ENCODE measurements at places on chromosomes 7 and 10.
A peak's percentile ranks its signal among the peaks of the same experiment; 100 is the strongest.

DNA sequence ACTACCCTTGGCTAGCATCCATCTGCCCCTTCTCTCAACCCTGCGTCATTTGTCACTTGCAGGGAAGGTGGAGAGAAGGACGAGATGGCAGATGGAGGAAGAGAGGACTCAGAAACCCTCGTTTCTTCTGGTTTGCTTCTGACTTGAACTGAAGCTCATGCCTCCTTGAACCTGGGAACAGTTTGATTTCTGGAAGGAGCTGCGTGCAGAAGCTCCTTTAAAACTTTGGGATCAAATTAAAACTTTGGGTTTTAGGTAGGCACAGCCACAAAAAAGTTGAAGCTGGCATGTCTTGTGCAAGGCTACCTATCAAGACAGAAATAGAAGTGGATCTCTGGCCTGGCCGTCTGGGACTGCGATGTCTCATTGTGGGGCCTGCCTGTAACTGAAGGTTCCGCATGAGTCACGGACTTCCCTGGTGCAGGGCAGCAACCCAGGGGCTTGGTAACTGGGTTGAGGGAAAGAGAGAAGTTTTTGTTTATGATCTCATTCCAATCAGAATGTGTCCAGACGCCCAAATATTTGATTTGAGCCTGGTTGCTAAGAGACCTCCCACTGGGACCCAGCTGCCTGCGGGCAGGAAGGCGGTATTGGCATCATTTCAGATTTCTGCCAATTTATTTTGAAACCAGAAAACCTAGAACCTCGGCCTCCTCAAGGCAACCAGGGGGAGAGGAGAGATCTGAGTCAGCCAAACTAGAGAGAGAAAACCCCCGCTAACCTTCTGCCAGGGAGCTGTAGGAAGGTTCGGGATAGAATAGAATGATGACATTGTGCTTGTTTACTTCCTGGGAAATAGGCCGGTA lies 15.8 kb upstream of the CAMK1D start:
- no peak for DNase-seq

DNA sequence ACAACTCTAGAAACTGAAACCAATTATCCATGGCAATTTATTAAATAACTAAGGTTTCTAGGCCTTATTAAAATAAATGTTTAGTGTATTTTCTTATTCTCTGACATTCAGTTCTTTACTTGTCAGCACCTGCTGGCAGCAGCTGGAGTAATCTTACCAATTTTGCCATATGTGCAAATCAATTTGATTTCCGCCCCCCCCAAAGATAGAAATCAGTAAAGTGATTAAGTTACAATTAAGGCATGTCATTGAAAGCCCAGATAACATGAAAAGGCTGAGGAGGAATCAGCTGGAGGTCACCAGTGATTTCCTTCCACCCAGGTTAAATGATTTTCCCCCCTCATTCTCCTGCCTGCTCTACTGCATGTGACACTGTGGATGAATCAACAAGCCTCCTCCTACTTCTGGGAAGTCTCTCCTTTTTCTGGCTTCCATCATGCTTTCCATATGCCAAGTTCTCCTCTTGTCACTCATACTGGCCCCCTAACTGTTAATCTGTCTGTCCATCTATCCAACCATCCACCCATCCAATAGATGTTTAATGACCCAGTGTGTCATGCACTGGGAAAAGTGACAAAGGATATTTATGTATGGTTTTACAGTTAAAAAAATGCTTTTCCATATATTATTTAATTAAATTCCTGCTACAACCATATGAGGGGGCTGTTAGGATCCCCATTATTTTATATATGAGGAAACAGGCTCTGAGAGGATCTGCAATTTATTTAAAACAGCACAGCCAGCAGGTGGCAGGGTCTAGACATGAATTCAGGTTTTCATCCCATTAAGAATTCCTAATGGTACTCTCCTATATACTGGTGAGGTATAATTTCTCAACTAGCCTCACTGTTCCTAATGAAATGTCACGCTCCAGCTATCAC lies 116.5 kb downstream of the ATXN7L1 start:
- DNase-seq: peak; percentile 26

GRCh38 chr7:95925971-95926370 lies 153.6 kb downstream of the DYNC1I1 start:
- no peak for DNase-seq

- no peak for DNase-seq
Observed at GRCh38 chr7:249989-250388, 40.0 kb upstream of the FOXL3 start.

DNA sequence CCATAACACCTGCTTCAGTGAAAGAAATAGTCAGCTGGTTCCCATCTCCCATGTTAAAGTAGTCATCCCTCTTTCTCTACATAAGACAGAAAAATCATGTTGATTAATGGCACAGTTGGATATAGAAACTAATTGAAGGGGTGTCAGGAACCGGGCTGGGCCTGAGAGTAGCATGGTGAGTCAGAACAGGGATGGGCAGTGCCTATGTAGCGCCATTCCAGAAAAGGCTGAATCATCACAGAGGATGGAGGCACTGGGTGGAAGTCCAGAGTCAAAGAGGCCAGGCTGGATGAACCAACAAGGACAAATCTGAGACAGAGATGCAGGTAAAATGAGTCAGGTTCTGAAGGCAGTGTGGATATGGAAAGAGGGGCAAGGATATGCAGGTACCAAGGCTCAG lies 201.2 kb downstream of the LHFPL3 start:
- no peak for DNase-seq
